Dermis microvascular lymphatic vessel endothelial cell (primary cell): ENCODE measurements at places on chromosomes 11 and 22. TPM values are rescaled to one million over a fixed set of nuclear protein-coding genes. Genes with fewer than 3 reads are reported as not detected.

GRCh38 chr11:26483108-26483507 is 89.0 kb downstream of the MUC15 start:
- DNase-seq, result no peak

DNA sequence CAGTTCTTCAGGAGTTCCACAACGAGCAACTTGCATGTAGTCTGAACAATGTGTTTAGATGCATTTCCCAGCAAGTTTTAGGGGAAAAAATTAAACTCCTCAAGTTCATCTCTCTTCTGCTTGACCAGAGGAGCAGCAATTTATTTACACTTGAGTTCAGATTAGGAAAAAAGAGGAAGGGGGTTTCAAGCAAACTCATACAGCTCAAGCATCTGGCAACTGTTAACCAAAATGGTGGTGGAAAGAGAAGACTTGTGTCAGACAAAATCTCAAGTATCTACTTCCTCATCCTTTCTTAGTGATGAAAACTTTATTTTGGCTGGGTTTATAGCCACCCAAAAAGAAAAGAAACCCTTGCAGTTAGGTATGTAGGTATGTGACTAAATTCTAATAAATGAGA is 29.1 kb upstream of the PICALM start:
- no peak for DNase-seq

Gene NRIP3
- total RNA-seq, result 0.63 and 1.2 TPM in 2 replicates

- DNase-seq, result no peak
These were observed 183.5 kb downstream of the KIRREL3 start for GRCh38 chr11:126817096-126817495.

DNA sequence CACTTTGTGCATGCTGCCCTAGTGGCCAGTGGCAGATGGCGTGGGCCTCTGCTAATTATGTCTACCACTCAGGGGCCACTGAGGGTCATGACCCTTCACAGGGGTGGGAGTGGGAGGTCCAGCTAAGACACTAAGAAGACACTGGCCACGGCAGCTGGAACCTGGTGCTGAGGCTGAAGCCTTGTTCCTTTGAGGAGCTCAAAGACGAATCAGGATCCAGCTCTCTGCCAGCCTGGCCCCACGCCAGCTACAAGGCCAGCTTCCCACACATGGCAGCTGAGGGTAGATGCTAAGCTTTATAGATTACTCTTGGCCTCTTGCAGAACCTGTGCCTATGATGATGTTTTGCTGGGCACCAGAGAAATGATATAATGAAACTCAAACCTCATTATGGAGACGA is 226.3 kb downstream of the DSCAML1 start:
- no peak for DNase-seq

DNA sequence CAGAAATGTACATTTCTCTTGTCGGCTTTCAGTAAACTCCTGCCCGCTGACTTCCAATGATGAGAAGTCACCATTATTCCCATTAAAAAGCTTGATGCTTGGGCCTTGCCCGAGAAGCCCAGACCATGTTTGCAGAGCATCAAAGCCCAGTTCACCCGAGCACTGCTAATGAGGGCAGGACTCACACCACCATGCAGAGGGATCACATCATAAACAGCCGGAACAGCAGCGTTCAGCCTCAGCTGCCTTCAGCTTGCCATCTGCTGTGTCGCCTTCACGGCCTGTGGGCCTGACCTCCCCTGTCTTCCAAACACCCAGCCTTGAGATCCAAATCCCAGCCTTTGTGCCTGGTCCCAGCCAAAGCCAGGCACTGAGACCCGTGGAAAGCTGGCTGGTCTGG is 105.4 kb upstream of the CSNK2A3 start:
- DNase-seq, result no peak

GRCh38 chr11:63551091-63551888 is 11.9 kb downstream of the PLAAT2 start:
- DNase-seq, result no peak

DNA sequence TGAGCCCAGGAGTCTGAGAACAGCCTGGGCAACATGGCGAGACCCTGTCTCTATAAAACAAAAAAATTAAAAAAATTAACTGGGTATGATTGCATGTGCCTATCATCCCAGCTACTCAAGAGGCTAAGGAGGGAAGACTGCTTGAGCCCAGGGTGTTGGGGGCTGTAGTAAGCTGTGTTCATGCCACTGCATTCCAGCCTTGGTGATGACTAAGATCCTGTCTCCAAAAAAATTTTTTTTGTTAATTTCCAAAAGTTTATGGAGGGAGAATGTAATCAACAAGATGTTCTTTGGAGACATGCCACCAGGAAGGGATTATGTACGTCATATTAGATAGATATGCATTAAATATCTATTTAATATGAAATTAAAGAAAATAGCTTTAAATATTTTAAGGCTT is 267.5 kb downstream of the SBF2 start:
- DNase-seq, result peak; percentile 39

DNA sequence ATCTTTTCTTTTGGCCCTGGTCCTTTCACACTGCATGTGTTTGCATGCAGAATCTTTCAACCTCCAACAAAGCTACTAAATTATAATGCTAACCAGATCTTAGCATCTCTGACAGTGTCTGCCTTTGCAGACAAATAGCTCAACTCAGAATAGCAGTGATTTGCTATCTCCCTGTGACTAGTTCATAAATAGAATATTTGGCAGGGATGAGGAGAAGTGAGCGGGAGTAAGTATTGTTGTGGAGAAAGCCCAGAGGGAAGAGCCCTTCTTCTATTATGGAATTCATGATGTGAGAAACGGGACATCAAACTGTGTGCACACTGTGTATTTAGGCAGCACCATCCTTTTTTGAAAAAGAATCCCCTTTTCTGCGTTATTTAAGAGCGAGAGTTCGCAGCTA is 288.0 kb upstream of the CHORDC1 start:
- no peak for DNase-seq

Gene IFITM10
- 0.39 and 1.3 TPM in 2 replicates for total RNA-seq

DNA sequence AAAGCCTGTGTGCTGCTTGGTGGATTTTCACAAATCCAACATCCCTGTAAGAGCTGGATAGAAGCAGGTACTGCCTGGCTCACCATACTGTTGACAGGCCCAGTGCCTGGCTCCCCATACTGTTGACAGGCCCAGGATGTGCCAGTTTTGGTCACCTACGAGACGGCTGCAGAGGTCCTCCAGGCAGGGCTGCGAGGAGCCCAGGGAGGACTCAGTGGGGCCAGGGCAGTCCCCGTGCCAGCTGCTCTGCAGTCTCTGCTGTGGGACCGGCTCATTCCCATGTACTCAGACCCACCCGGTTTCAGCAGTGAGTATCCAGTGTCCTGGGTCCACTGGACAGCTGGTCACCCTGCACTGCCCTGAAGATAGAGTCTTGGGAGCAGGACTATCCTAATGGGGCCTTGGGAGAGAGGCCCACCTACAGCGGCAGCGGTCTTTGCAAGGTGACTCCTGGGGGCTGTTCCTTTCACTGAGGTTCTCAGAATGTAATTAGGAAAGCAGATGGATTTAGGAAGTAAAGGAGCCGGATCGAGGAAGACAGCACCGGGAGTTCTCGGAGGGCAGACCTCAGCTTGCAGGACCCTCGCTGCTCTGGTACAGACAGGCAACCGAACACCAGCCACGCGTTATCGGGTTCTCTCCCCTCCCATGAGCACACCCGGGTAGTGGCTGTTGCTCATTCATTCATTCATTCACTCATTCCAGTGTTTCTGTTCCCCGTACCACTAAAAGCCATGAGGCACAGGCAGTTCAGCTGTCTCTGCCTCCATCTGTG is 106.1 kb downstream of the CTTN start:
- DNase-seq, result no peak

GRCh38 chr11:35256296-35256695 is 117.3 kb downstream of the CD44 start:
- no peak for DNase-seq

DNA sequence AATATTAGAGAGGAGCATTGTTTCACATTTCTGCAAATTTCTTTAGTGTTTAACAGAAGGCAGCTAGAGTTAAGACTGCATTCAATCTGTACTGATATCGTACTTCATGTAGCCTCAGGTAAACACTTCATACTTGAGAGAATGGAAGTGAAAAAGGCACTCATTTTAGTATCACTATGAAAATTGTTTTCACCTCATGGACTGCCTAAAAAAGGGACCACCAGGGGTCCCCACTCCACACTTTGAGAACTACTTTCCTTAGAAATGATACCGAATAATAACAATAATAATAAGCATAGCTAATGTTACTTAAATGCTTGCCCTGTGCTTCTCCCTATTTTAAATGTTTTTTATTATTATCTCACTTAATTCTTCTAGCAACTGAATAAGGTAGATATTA is 95.1 kb downstream of the BLID start:
- DNase-seq, result peak; percentile 54

DNA sequence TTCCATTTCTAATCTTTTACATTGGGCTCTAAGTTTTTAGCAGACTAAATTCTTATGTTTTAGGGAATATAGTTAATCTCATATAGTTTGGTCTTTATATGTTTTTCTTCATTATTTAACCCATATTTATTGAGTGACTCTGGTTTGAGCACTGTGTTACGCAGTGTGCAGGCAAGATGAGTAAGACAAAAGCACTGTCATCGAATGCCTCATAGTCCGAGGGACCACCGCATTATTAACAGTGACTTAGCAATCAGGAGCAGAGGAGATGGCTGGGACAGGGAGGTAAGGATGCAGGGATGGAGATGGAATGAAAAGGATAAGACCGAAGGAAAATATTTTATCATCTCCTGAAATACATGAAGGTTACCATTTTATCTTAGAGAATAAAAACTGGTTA is 65.2 kb upstream of the CTSC start:
- DNase-seq, result no peak

DNA sequence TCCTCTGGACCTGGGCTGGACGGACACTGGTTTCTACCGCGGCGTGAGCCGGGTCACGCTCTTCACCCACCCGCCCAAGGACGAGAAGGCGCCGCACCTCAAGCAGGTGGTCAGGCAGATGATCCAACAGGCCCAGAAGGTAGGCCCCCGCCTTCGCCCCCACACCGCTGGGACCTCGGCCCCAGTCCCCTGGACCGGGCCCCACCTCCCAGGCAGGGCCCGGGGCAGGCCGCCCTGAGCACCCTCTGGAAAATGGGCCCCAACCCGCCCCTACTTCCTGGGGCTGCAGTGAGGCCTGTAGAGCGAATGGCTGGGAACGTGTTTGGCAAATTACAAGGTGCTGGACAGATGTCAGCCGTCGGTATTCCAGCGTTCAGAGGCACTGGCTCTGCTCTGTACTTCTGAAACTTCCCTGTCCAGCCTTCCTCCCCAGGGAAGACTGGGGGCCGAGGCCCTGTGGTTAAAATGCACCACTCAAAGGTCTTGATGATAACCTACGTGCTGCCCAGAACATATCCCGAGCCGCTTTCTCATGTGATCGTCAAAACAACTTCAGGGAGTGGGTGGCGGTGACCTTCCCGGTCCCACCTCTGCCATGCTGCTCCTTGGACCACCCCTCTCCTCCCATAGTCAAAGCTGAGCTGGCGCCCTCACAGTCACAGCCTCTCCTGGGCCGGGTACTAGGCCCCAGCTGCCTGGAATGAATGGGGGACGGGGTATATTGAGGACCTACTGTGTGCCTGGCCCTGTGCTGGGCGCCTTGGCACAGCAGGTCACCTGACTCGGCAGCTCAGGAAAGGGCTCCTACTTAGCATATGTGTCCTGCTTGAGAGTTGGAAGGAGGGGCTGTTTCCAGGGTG is 869 bp downstream of the FAM83F start:
- DNase-seq, result no peak

Gene FXYD6
- 0.51 and 7.3 TPM in 2 replicates for total RNA-seq

Gene MYEOV
- under 0.01 and 0.39 TPM in 2 replicates for total RNA-seq

- DNase-seq, result no peak
These were observed 71.8 kb downstream of the UBASH3B start for GRCh38 chr11:122727101-122727929.

Gene MOB2
- 42.2 and 52.2 TPM in 2 replicates for total RNA-seq

DNA sequence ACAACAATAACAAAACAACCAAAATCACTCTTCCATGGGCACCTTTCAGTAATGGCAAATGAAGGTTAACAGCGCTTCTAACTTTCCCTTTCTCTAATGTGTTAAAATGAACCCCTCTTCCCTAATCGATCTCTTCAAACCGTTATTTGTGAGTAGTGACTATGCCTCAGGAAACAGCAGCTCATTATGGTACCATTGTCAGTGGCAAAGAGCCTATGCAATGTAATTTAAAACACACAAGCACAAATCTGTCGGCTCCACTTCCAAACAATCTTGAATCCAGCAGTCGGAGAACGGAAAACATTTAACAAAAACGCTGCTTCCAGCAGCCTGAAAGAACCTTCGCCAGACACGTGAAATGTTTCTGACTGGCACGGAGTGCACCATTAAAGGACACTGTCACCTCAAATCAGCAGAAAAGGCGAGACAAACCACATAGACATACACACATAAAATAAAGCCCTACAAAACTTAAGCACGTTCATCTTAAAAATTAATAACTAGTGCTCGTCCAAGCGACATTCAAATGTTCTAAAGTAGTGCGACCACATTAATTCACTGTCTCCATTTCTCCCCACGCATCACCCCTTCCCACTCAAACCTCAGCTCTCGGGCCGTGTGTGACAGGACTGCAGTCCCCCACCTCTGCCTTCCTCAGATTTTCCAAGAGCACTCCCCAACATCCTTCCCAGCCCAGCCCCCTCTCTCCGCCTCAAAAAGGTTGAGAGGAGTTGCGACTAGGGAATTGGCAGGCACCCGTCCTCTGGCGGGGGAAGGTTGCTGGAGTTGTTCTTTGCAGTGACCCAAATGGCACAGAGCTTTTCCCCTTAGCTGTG is 748 bp downstream of the RAB30 start:
- peak; percentile 35 for DNase-seq

DNA sequence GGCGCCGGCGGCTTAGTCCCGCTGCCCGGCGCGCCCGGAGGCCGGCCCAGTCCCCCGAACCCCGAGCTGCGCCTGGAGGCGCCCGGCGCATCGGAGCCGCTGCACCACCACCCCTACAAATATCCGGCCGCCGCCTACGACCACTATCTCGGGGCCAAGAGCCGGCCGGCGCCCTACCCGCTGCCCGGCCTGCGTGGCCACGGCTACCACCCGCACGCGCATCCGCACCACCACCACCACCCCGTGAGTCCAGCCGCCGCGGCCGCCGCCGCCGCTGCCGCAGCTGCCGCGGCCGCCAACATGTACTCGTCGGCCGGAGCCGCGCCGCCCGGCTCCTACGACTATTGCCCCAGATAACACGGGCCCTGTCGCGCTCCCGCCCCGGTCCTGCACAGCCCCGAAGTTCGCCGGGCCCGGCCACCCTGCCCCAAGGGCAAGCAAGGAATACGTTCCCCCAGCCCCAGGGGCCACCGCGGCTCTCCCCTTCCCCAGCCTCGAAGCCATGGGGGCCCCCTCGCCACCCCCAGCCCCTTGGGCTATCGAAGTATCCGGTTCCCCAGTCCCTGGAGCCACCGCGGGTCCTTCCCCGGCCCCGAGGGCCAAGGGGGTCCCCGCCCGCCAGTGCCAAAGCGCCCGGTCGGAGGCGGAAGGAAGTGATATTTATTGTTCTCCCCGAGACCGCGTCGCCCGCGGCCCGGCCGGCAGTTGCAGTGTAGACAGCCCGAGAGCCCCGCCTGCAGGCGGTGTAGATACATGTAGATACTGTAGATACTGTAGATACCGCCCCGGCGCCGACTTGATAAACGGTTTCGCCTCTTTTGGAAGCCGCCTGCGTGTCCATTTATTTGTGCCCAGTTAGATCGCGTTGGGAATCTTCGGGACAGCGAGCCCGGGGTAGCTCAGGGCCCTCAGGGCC is 6.2 kb downstream of the TBX1 start:
- peak; percentile 85 for DNase-seq
